OCI-LY7 (cell line): ENCODE measurements at places on chromosomes 5 and 9.

DNA sequence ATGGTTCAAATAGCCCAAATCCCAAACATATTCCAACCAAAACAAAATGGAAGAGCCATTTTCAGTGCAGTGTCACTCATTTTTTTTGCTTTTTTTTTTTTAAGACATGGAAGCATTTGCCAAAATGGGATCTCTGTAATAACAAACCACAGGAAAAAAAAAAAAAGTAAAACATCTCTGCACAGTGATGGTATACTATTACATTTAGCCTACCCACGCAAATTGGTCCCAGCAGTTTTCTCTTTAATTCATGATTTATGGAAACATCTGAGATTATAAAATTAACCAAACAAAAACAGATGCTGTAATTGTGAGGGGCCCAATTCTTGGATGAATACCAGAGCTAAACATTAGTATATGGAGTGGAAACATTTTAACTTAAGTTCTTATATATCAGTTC is 566.6 kb downstream of the ZNF608 start:
- DNase-seq = no peak

DNA sequence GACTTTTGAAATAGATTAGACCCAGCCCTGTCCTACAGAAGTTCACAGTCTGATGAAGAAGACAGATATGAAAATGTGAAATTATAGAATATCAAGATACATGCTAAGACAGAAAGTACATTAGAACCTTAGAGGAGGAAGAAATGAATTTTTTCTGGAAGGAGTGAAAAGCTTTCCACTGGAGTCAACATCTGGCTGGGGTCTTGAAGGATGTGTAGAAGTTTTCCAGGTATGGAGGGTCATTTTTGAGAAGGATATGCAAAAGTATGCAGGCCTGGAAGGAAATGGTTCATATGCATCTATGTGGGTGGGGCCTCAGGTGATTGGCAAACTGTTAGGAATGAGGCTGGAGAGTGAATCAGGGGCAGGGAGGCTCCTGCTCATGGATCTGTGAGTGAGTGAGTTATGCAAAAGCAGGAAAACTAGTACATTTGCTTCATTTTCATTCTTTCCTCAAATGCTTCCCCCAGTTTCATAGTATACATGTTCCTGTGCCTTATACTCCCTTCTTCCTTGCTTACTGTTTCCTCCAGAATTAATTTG is 142.3 kb downstream of the GRIA1 start:
- DNase-seq = no peak

GRCh38 chr5:105259581-105260217 is 1697.1 kb upstream of the NUDT12 start:
- DNase-seq = no peak

GRCh38 chr5:79023348-79023747 is 38.2 kb upstream of the ARSB start:
- DNase-seq = no peak
